ENCODE measurements at places on chromosomes 11 and 22. TPM values are rescaled to one million over a fixed set of nuclear protein-coding genes. Genes with fewer than 3 reads are reported as not detected.

DNA sequence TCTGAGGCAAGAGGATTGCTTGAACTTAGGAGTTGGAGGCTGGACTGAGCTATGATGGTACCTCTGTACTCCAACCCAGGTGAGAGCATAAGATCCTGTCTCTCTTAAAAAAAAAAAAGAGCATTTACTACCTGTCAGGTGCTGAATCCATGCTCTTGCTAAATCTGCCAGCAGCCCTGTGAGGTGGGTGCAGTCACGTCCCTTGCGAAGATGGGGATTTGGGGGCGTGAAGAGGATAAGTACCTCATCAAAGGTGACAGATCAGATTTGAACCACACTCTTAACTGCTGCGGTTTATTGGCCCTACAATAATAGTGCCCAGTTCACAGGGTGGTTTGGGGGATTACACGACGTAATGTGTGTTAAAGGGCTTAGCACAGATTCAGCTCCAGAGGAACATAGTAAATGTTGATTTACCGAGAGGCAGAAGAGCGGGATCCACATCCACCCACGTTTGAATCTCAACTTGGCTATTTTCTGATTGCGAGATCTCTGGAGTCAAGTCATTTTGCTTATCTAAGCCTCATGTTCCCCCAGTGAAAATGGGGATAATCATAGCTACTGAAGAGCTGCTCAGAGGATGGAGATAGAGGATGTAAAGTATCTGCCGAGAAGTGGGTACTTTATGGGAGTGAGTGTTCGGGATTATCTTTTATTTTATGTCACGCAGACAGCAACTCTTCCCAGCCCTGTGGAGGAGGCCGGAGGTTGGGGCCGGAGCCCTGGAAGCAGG is 28.1 kb upstream of the LRRC10B start:
- DNase-seq = no peak

GRCh38 chr11:66414120-66414934 is 6.5 kb upstream of the NPAS4 start:
- no peak for DNase-seq

Gene SLC5A4
- total RNA-seq = 4.6 TPM

Gene TNNT3
- total RNA-seq = not detected

DNA sequence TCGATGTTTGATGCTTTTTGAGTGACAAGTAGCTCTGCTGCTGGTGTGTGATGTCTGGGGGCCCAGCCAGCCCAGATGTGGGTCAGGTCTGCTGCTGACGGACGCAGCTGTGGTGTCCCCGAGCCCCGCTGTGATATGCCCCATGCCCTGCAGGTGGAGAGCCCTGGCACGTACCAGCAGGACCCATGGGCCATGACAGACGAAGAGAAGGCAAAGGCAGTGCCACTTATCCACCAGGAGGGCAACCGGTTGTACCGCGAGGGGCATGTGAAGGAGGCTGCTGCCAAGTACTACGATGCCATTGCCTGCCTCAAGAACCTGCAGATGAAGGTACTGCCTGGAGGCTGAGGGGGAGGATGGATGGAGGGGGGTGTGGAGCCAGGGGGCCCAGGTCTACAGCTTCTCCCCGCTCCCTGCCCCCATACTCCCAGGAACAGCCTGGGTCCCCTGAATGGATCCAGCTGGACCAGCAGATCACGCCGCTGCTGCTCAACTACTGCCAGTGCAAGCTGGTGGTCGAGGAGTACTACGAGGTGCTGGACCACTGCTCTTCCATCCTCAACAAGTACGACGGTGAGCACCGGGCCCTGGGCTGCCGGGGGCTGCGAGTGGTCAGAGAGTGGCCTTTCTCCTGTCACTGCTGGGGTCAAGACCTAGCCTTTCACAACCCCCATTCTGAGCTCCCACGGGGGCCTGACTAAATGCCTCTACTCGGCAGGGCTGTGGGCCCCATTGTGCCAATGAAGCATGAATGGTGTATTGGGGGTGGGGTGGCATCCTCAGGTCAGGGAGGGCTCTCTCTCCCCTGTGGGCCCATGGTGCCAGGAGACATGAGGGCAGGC is 7.3 kb downstream of the AIP start:
- DNase-seq = no peak

Gene MUC6
- total RNA-seq = not detected

Gene SCGB1C1
- total RNA-seq = not detected
